ENCODE measurements at places on chromosomes 7 and 10. TPM values are rescaled to one million over a fixed set of nuclear protein-coding genes. Genes with fewer than 3 reads are reported as not detected.

GRCh38 chr10:72106154-72106849, 18.0 kb upstream of the SPOCK2 start:
- no peak for DNase-seq

The ZNF800 gene
- 18.5 TPM for total RNA-seq

The GPR15LG gene
- not detected for total RNA-seq

GRCh38 chr10:99815621-99816020, 33.2 kb downstream of the ABCC2 start:
- DNase-seq, result no peak

The ARHGAP22 gene
- 14.9 TPM for total RNA-seq

DNA sequence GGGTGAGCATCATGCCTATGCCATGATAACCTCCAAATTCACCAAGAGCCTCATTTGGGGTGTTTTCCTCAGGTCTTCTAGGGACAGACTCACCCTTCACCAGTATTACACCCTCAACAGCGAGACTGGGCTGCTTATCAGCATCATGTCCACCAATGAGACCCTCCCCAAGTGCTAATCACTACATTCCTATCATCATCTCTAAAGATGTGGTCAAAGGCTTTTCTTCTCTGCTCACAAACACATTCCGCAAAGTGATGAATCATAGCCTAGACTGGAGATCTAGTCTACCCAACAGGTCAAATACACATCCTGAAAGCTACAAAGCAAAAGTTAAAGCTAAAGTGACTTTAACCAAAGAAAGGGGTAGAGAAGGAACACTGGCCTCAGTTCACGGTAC, 75.3 kb upstream of the C7orf33 start:
- no peak for DNase-seq

The CNNM1 gene
- total RNA-seq, result 3.3 TPM

Measured in PC-3 (cell line).